ENCODE measurements at places on chromosomes 1 and 21. TPM values are rescaled to one million over a fixed set of nuclear protein-coding genes. Genes with fewer than 3 reads are reported as not detected.

Gene ST6GALNAC5
- total RNA-seq = 38.3 TPM

Gene AADACL3
- not detected for total RNA-seq

Gene PTPRC
- 11.1 TPM for total RNA-seq

Gene CDA
- total RNA-seq = 2.6 TPM

Gene C1QA
- total RNA-seq = 32.1 TPM

Gene NR1I3
- total RNA-seq = not detected

Gene XCL2
- not detected for total RNA-seq

Gene CPTP
- 23.7 TPM for total RNA-seq

- no peak for DNase-seq
Observed at GRCh38 chr1:232621050-232621449, 8.9 kb downstream of the SIPA1L2 start.

- no peak for DNase-seq
Observed at GRCh38 chr1:94629259-94630181, 88.0 kb upstream of the F3 start.

GRCh38 chr1:55640708-55641473 lies 425.7 kb upstream of the USP24 start:
- no peak for DNase-seq

- no peak for DNase-seq
Observed at GRCh38 chr1:165807613-165808012, 19.8 kb upstream of the UCK2 start.

GRCh38 chr1:204520834-204521709 lies 4.9 kb downstream of the MDM4 start:
- no peak for DNase-seq

- no peak for DNase-seq
Observed at GRCh38 chr1:220485791-220486190, 42.1 kb upstream of the MARK1 start.

DNA sequence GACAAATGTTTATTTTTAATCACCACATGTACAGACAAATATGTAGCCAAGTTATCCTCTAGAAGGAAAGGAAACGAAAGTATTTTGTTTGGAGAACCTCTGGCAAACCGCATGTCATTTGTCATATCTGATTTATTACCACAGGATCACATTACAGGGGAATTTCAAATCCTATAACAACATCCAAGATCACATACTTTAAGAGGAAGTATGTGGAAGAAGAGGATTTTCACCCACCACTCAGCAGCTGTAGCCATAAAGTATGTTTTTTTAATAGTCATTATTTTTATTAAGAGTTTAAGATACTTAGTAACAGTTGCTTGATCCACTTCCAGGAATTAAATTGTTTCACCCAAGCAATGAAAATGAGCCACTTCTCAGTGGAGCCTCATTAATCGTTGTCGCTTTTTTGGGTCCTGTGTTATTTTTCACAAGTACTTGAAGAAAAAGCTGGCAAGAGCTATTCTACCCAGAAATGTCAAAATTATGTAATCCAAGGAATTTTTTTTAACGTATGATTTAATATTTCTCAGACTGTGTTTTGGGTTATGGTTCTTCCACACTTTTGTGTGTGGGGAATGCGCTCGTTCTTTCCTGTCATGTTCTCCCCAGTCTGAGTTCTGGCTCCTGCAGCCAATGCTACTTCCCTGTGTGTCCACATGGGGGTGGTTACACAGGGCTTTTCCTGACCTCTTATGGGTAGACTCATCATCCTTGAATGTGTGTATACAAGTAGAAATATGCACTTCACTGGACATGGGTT lies 6.9 kb downstream of the SERTAD4 start:
- DNase-seq = no peak

GRCh38 chr1:247110627-247111258 lies 6.6 kb upstream of the ZNF669 start:
- DNase-seq = no peak

DNA sequence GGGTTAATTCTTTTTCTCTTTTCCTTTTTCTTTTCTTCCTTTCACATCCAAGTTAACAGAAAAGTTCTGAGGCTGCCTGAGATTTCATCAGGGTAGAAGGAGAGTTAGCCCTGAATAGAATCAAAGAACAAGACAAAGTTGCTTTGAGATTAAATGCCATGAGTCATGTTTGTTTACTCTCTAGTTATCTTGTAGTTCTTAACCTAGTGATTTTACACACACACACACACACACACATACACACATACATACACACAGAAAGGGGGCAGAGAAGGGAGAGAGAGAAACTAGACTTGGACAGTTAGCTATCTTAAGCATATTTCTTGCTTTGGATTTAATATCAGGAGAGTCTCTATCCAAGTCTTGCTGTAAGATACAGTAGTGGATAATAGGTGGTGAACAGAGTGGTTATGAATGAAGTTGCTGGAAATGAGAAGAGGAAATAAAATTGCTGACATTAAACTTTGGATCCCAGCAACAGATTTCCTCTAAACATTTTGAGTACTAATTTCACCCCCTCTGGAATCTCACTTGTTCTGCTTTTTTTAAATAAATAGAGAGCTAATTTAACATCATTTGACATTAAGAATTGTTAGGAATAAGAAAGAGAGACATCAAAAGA lies 19.9 kb downstream of the PLA2G4A start:
- no peak for DNase-seq

- no peak for DNase-seq
Observed at GRCh38 chr1:162422662-162423375, 10.9 kb upstream of the SH2D1B start.

- DNase-seq = no peak
Observed at GRCh38 chr1:33763406-33763805, 100.5 kb upstream of the HMGB4 start.

GRCh38 chr1:236753516-236753915 lies 41.6 kb upstream of the MTR start:
- no peak for DNase-seq

GRCh38 chr1:109485001-109485400 lies 1.3 kb downstream of the ATXN7L2 start:
- DNase-seq = no peak

DNA sequence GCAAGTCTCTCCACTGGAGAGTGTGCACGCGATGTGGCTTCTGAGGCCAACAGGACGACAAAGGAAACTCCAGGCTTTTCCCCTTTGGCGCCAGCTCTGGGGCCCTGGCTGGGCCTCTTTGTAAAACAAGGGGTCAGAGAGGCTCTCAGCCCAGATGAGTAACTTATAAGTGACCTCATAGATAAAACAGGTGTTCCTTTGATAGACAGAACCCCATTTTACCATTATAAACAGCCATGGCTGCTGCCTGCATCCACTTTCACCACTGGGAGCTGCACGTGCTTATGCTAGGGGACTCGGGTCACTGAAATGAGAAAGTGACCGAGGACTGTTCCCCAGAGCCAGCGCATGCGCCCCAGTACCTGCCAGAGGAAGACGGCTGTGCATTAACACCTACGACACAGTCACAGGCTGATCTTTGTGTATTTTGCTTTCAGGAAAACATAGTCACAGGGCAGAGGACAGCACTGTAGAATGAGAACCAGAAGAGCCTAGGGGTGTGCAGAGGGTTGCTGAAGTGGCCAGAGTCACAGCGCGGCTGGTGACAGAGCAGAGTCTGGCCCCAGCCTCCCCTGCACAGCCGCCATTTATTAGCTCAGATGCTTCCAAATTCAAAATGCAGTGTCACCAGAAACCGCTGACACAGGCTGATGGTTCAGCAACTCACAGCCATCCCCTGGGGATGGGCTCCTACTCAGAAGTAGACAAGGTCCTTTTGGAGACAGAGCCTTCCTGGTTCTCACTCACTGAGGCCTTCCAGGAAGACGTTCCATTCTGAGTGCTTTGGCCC lies 12.7 kb downstream of the RNF207 start:
- no peak for DNase-seq

DNA sequence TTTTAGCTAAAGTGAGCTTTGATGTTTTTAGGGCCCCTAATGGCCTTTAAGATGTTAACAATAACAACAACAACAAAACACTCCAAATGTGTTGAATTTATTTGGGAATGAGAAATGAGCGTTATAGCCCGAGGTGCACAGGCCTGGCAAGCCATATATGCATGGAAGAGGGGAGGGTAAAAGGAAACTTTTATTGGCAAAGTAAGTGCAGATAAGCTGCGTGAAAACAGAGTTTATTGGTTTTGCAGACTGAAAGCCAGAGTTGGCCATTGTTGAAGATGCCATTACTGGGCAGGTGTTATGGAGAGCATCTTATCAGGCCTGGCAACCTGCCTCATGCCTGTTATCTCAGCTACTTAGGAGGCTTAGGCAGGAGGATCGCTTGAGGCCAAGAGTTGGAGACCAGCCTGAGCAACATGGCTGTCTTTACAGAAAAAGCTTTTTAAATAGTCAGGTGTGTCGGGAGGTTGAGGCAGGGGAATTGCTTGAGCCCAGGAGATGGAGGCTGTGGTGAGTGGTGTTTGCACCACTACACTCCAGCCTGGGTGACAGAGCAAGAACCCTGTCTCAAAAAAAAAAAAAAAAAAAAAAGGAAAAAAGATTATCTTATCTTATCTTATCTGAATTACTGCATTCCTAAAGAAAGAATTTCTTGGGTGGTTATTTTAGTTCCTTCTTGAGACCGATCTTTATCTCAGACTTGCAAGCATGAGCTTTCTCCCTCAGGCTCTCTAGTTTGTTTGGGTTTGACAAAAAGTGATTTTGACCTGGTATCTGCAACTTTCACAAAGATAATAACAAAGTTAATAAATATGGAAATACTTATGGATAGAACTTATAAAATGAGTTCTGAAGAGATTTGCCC lies 1.7 kb downstream of the PATJ start:
- DNase-seq = no peak

Data from dorsolateral prefrontal cortex (tissue), 122 donors.